Fibroblast of skin of right biceps (primary cell): ENCODE measurements at places on chromosomes 1 and 21.

DNA sequence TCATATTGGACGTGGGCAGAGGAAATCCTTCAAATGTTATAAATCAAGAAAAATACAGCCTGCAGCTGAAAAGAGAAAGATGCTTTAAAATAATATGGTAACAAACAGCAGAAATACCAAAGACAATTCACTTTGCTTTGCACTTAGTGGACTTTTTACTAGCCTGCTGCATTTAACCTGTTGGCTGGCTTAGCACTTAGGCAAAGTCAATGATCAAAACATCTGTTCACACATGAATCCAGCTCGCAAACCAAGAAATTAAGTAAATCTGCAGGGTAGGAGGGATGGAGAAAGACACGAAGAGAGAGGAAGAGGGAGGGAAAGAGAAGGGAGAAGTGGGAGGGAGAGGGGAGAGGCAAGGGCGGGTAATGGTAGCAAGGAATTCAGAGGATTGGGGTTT lies 103.6 kb upstream of the RAB4A start:
- no peak for DNase-seq

- DNase-seq = no peak
Measured at GRCh38 chr1:111786669-111787207, 31.0 kb downstream of the DDX20 start.

GRCh38 chr1:24801176-24801575 lies 55.9 kb downstream of the CLIC4 start:
- no peak for DNase-seq

GRCh38 chr1:167821969-167822685 lies 91.8 kb downstream of the ADCY10 start:
- DNase-seq = peak; percentile 56

GRCh38 chr1:20280341-20280740 lies 10.3 kb upstream of the VWA5B1 start:
- DNase-seq = peak; percentile 72

- peak; percentile 63 for DNase-seq
Measured at GRCh38 chr1:11858968-11859871, 475 bp upstream of the NPPB start.

GRCh38 chr1:206792939-206793607 lies 20.8 kb upstream of the IL10 start:
- DNase-seq = peak; percentile 41

DNA sequence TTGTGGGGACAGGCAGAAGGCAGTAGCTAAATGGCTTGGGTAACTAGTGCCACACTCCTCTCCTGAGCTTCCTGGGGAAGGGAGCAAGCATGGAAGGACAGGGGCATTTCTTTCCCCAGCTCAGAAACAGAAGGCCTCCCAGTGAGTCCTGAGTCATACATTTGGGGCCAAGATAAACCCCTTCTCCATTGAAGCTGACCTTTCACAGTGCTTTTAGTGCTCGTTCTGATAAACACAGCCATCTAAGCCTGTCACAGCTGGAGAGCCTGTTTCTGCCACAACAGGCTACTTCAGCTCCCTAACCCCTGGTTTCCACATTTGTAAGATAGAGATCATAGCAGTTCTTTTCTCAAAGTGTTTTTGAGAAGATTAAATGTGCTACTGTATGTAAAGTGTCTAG lies 374.0 kb downstream of the LMX1A start:
- DNase-seq = no peak

DNA sequence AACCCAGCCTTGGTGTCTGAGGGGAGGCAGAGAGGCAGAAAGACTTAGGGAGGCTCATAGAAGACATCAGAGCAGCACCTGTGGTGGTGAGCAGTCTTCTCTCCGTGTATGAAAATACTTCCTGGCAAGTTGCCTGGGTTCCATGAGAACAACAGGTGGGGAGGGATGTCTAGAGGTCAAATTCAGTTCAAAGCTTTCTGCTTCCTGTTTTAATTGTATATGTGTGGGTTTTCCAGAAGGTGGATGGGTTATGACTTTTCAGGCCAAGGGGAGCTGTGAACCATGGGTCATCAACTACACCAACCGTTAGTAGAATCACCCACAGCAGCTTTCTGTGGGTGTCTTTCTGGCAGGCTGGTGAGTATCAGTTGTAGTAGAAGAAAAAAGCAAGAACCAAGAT lies 4.1 kb upstream of the FCRL2 start:
- DNase-seq = no peak

DNA sequence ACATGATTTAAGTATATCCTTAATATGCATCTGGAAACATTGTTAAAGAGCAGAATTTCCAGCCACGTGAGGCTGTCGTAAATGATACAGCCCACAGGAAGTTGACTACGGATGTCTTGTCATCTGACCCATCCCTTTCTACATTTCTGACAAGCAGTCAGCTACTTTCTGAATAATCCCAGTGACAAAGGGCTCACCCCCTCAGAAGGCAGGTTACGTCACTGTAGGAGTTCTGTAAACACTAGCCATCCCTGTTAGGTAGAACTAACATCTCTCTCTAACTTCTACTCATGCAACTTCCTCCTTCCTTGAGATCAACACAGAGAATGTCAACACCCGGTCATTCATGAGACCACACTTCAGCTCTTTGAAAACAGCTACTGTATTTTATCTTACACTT lies 259.2 kb downstream of the GREM2 start:
- DNase-seq = peak; percentile 56

- DNase-seq = no peak
Measured at GRCh38 chr1:61724506-61724812, 482 bp downstream of the TM2D1 start.

DNA sequence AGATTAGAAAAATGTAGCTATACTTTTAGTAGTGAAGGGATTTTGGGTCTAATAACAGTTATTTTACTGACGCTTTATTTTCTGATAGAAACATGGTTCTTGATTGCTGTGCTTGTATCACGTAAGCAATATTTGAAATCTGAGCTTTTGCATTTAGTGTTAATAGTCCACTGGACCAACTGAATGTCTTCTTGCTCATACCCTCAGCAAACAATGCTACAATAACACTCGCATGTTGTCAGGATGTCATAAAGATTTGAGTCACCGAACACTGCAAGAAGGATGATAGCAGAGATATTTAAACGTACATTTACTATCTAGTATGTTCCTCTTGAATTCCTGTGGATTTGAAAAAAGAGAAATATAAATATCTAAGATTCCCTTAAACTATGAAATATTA lies 7.5 kb downstream of the DYRK1A start:
- DNase-seq = peak; percentile 65

- no peak for DNase-seq
Measured at GRCh38 chr1:189538271-189538670, 939.4 kb downstream of the BRINP3 start.

DNA sequence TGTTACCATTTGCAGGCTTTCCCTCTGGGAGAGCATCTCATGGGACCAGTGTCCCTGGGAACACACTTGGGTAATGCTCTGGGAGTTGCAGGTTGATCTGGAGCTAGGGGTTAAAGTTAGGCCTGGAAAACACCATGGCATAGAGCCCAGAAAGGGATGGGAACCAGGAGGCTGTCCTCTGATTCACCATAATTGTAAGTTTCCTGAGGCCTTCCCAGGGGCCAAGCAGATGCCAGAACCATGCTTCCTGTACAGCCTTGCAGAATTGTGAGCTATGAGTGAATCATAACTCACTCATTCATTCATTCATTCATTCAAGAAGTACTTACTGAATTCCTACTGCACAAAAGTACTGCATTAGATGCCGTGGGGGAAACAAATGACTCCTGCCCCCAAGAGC lies 50.0 kb downstream of the LACTBL1 start:
- DNase-seq = peak; percentile 34

DNA sequence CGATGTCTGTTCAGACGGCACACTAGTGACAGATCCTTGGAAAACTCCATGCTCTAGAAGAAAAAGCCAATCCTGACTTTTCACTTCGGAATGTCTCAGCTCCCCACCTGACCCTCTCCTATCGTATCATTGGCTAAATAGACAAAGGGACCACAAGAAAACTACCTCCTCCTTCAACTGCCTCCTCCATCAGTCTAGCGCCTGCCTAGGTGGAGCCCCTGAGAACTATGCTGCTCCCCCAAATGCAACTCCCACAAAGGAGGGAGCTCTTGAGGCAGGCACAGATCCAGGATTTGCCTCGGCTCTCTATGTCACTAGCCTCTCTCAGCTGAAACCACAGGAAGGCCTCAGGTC lies 148.4 kb downstream of the TOMM20 start:
- DNase-seq = peak; percentile 81

DNA sequence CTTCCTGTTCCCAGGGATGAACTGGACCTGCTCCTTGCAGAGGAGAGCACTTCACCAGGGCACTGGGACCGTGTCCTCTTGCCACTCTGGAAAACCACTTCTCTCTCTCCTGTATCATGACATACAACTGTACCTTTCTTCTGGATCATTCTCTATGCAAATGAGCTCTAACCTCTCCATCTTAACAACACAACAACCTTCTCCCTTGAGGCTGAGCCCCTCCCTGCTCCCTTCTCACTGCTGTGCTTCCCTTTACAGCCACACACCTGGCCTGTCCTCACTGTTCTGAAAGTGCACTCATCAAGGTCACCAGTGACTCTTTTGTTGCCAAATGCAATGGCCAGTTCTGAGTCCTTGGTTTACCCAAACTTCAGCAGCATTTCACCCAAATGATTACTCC lies 54.5 kb upstream of the MRPS6 start:
- no peak for DNase-seq
